Left ventricle myocardium inferior (tissue), 1 donor: ENCODE measurements at places on chromosomes 5 and 9. TPM values are rescaled to one million over a fixed set of nuclear protein-coding genes. Genes with fewer than 3 reads are reported as not detected.

SH3PXD2B gene
- 5.2 TPM for total RNA-seq

DNA sequence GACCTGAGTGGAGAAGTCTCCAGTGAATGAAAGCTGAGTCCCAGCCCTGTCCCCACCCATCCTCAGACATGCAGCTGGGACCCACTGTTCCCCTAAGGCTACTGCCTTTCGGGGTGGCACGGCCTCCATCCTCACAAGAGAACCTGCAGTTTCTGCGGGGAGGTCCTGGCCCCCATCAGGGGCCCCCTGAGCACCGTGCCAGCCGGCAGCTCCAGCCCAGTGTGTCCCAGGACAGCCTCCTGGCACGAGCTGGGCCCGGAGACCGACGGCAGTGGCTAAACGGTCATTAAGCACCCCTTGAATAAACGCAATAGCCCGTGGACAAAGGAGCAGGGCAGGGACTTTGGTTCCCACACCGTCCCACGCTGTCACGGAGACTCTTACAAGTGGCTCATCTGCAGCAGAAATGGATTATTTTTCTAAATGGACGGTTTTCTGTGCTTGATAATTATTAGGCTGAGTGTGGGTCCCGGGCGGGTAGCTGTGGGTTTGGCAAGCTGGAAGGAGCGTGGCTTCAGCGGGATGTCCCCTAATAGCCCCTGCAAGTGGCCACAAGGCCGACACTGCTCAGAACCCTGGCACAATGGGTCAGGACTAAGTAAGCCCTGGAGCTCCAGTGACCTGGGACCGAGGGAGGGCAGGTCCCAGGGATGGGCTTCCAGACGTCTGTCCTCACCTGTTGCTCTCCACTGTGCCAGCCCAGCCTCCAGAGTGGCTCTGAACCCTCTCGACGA is 17.4 kb downstream of the FAM78A start:
- H3K36me3 ChIP-seq = peaks cover 44% of the 10 kb centered on the region
- DNase-seq = no peak
- no peak overlapping the region for H3K4me3 ChIP-seq
- no peaks in the 10 kb centered on the region for H3K27me3 ChIP-seq

GRCh38 chr9:91951944-91952520 is 2.0 kb upstream of the ROR2 start:
- peaks cover 76% of the 10 kb centered on the region for H3K27me3 ChIP-seq
- H3K4me3 ChIP-seq = no peak overlapping the region
- H3K4me1 ChIP-seq = peaks cover 22% of the 10 kb centered on the region
- DNase-seq = no peak
- H3K27ac ChIP-seq = no peak overlapping the region

DNA sequence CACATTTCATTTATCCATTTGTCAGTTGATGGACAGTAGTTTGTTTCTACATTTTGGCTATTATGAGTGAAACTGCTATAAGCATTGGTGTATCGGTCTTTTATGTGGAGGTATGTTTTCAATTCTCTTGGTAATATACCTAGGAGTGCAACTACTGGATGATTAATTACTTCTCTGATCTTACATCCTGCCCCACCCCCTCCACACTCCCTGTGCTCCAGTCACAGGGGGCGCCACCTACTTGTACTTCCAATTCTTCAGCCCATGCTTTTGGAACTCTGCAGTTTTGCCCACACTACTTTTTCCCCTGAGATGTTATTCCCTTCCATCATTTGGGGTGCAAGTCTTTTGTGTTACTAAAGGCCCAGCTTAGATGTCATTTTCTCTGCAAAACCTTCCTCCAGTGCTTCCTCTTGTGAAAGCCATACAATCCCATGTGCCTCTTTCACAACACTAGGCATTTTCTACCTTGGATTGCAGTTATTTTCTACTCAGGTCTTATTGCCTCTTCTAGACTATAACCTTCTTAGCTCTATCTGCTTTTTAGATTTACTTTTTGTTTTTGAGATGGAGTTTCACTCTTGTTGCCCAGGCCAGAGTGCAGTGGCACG is 42.1 kb downstream of the SEC61B start:
- no peaks in the 10 kb centered on the region for H3K36me3 ChIP-seq
- no peak for DNase-seq
- no peak overlapping the region for H3K27ac ChIP-seq
- peaks cover 22% of the 10 kb centered on the region for H3K4me1 ChIP-seq
- H3K4me3 ChIP-seq = no peak overlapping the region

PDZD2 gene
- total RNA-seq = 120 TPM

- no peak for DNase-seq
- no peaks in the 10 kb centered on the region for H3K36me3 ChIP-seq
- H3K27me3 ChIP-seq = no peaks in the 10 kb centered on the region
These were observed 344.3 kb upstream of the CLINT1 start for GRCh38 chr5:158203261-158203660.

DNA sequence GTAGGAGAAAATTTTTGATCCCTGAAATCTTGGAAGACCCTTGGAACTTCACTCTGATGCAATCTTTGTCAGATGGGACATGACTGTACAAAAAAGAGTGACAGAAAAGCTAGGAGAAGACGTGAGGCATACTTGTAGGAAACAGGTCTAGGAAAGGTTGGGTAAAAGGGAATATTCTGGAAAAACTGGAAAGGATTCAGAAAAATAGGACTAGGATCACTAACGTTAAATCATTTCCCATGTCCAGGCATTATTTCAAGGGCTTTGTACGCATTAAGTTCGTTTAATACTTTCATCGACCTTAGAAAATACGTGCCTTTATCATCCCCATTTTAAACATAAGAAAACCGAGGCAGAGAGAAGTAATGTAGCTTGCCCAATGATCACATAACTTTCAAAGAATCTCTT is 2.9 kb downstream of the ALDH1A1 start:
- H3K4me1 ChIP-seq = peaks cover 18% of the 10 kb centered on the region
- H3K27ac ChIP-seq = peak overlapping the region; percentile 68
- H3K27me3 ChIP-seq = no peaks in the 10 kb centered on the region
- no peak for DNase-seq
- H3K4me3 ChIP-seq = peak overlapping the region; percentile 18

NR5A1 gene
- total RNA-seq = not detected

GRCh38 chr9:37667706-37668105 is 17.0 kb downstream of the FRMPD1 start:
- H3K36me3 ChIP-seq = no peaks in the 10 kb centered on the region
- H3K4me1 ChIP-seq = peaks cover 6% of the 10 kb centered on the region
- DNase-seq = no peak
- peaks cover 31% of the 10 kb centered on the region for H3K27me3 ChIP-seq

- peaks cover 46% of the 10 kb centered on the region for H3K27me3 ChIP-seq
These were observed 1.9 kb upstream of the QRFP start for GRCh38 chr9:130898552-130898852.

- H3K27ac ChIP-seq = no peak overlapping the region
- no peaks in the 10 kb centered on the region for H3K36me3 ChIP-seq
These were observed 3.7 kb upstream of the DNAJC25 start for GRCh38 chr9:111627260-111627963.

FOXD4L6 gene
- not detected for total RNA-seq

GRCh38 chr5:91486638-91487037 is 103.5 kb upstream of the ARRDC3 start:
- no peak overlapping the region for H3K27ac ChIP-seq
- H3K4me3 ChIP-seq = no peak overlapping the region
- no peaks in the 10 kb centered on the region for H3K36me3 ChIP-seq
- no peak for DNase-seq
- no peaks in the 10 kb centered on the region for H3K27me3 ChIP-seq

- DNase-seq = no peak
- no peaks in the 10 kb centered on the region for H3K36me3 ChIP-seq
- peak overlapping the region; percentile 16 for H3K27ac ChIP-seq
- H3K27me3 ChIP-seq = no peaks in the 10 kb centered on the region
- no peaks in the 10 kb centered on the region for H3K4me1 ChIP-seq
These were observed 174.7 kb downstream of the HMHB1 start for GRCh38 chr5:143986516-143987212.

GRCh38 chr9:109481856-109482255 is 16.3 kb downstream of the PTPN3 start:
- H3K4me1 ChIP-seq = peaks cover 10% of the 10 kb centered on the region
- H3K36me3 ChIP-seq = no peaks in the 10 kb centered on the region
- no peaks in the 10 kb centered on the region for H3K27me3 ChIP-seq

FBP1 gene
- total RNA-seq = 0.74 TPM

GRCh38 chr5:143263272-143263810 is 140.1 kb downstream of the NR3C1 start:
- no peaks in the 10 kb centered on the region for H3K36me3 ChIP-seq
- H3K4me1 ChIP-seq = no peaks in the 10 kb centered on the region
- no peaks in the 10 kb centered on the region for H3K27me3 ChIP-seq
- no peak overlapping the region for H3K27ac ChIP-seq
- no peak for DNase-seq

HTR4 gene
- 0.99 TPM for total RNA-seq

DNA sequence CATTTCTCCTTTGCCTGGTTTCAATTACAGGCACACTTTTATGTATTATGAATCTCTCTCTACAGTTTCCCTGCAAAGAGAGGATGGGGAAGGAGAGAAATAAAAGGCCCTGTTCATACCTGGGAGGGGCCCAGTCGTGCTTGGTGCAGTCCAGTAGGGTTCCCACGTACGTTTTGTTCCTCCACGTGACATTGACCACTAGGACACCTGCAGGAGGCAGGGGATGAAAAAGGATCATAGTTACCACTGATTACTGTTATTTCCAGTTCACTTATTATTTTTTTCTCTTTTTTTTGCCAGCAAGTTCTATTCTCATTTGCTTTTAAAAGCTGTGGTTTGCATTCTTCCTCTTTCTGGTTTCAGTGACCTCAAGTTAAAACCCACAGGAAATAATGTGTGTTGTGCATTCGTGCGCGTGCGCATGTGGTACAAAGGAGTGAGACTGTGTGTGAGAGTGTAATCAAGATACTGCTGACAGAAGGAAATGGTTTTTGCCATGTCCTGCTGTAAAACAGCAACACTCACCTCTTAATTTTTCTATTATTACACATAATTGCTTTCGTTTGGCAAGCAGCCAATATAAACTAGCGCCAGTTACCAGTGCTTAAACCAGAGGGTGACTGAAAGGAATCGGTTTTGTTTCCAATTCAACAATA is 96.8 kb downstream of the ZNF608 start:
- peak overlapping the region; percentile 71 for H3K4me3 ChIP-seq
- H3K36me3 ChIP-seq = no peaks in the 10 kb centered on the region
- peaks cover 54% of the 10 kb centered on the region for H3K4me1 ChIP-seq
- H3K27me3 ChIP-seq = no peaks in the 10 kb centered on the region
- H3K27ac ChIP-seq = peak overlapping the region; percentile 90
- DNase-seq = peak; percentile 73

- peaks cover 25% of the 10 kb centered on the region for H3K36me3 ChIP-seq
- no peak for DNase-seq
- peaks cover 20% of the 10 kb centered on the region for H3K4me1 ChIP-seq
- no peak overlapping the region for H3K4me3 ChIP-seq
- H3K27me3 ChIP-seq = no peaks in the 10 kb centered on the region
- no peak overlapping the region for H3K27ac ChIP-seq
These were observed 14.7 kb downstream of the KLHL9 start for GRCh38 chr9:21320465-21320864.
